ENCODE measurements at places on chromosomes 1 and 21. TPM values are rescaled to one million over a fixed set of nuclear protein-coding genes. Genes with fewer than 3 reads are reported as not detected.

OR2T11 gene
- total RNA-seq: not detected

GBP6 gene
- total RNA-seq: 0.23 TPM

FCRL5 gene
- not detected for total RNA-seq

NPR1 gene
- not detected for total RNA-seq

DR1 gene
- 71.8 TPM for total RNA-seq

DPYD gene
- 51.1 TPM for total RNA-seq

PRRX1 gene
- total RNA-seq: not detected

RNU1-1 gene
- 3,866 TPM for total RNA-seq

EPHX1 gene
- 3.0 TPM for total RNA-seq

TAS1R2 gene
- total RNA-seq: not detected

ZNF362 gene
- 25.8 TPM for total RNA-seq

HAO2 gene
- not detected for total RNA-seq

CAPN9 gene
- total RNA-seq: not detected

LAMC2 gene
- not detected for total RNA-seq

TRIM58 gene
- total RNA-seq: not detected

CRNN gene
- not detected for total RNA-seq

CSF1 gene
- 13.9 TPM for total RNA-seq

PDC gene
- total RNA-seq: not detected

ZDHHC18 gene
- total RNA-seq: 54.9 TPM

SRGAP2B gene
- total RNA-seq: 28.5 TPM

C1orf53 gene
- not detected for total RNA-seq

SPATA45 gene
- not detected for total RNA-seq

C1orf94 gene
- not detected for total RNA-seq

C1orf105 gene
- not detected for total RNA-seq

SLC16A4 gene
- 0.39 TPM for total RNA-seq

FALEC gene
- not detected for total RNA-seq

DIO1 gene
- total RNA-seq: not detected

TEKT2 gene
- not detected for total RNA-seq

PPIAL4G gene
- total RNA-seq: 5.2 TPM

CROCC gene
- 91.7 TPM for total RNA-seq

HTR1D gene
- not detected for total RNA-seq

MTMR11 gene
- 2.1 TPM for total RNA-seq

F5 gene
- 4.9 TPM for total RNA-seq

HFM1 gene
- total RNA-seq: not detected

LORICRIN gene
- not detected for total RNA-seq

TENT5C gene
- total RNA-seq: 13.9 TPM

RGS13 gene
- total RNA-seq: not detected

MIXL1 gene
- total RNA-seq: not detected

AK4 gene
- 1.9 TPM for total RNA-seq

LAD1 gene
- total RNA-seq: not detected
